ENCODE measurements at places on chromosomes 13 and 19.

DNA sequence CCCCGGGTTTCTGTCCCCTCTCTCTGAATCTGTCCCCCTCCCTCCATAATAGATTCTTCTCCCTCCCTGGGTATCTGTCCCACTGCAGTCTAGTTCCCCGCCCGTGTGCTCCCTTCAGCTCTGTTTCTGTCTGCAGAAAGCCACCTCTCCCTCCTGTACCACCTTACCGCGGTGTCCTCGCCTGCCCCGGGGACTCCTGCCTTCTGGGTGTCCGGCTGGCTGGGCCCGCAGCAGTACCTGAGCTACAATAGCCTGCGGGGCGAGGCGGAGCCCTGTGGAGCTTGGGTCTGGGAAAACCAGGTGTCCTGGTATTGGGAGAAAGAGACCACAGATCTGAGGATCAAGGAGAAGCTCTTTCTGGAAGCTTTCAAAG is 1.3 kb downstream of the FCGRT start:
- DNase-seq, result no peak

DNA sequence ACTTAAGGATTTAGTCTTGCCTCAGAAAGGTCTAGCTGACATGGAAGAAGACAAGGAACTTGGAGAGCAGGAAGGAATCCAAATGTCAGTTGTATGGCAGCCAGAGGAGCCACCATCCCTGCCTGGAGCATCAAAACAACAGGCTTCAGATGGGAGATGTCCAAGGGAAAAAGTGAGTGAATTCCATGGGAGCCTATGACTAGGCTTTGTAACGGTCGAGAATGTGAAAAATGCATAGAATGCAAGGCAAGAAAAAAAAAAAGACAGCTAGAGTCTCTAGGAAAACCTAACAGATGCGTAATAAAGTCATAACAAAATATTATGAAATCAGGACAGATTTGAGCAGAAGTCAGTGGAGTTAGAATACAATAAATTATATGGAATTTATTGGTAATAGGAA is 183.7 kb upstream of the LSM14A start:
- no peak for DNase-seq

GRCh38 chr19:39299832-39300231 is 3.6 kb downstream of the IFNL1 start:
- DNase-seq, result no peak

DNA sequence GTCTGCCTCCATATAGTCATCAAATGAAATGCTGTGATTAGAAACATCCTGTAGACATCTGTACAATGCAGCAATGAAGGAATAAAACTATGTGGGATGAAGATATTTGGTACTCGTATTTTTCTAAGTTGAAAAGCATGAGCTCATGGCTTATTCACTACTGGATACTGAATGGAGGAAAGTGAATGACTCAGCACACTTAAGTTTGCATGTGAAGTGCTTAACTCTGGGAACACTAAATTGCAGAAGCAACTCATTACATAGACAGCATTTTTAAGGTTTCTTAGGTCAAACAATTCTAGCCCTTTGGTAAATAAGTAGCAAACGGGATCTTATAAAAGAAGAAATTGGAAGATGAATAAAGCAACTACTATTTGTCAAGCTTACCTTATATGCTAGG is 429.0 kb upstream of the MIR17HG start:
- peak; percentile 3 for DNase-seq

DNA sequence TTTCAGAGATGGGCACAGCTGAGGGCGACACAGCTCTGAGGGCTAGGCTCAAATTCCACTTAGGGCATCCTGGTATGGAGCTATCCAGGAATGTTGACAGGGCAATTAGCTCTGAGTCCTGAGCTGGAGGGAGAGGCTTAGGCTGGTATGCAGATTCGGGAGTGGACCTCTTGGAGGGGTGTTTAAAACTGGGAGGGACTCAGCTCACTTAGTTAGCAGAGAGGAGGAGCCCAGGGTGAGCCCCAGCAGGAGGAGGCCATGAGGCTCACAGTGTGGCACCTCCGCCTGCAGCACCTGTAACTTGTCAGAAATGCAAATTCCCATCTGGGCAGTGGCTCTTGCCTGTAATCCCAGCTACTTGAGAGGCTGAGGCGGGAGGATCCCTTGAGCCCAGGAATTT is 10.2 kb upstream of the NOP53 start:
- DNase-seq, result no peak

DNA sequence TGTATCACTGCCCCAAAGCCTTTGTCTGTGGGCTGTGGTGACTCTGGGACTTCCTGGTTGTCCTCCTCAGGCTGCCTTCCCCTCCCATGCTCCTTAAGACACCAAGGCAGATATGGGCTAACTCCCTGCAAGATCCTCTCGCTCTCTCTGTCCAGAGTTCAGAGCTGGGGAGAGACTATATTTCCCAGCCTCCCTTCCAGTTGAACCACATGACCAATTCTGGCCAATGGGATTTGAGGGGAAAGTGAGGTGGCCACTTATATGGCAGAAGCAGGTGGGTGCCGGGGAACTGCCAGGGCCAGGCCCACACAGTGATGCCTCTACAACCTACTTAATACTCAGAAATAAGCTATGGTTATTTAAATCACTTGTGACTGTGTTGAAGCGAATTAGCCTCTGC is 16.2 kb upstream of the ANGPTL8 start:
- DNase-seq, result no peak

DNA sequence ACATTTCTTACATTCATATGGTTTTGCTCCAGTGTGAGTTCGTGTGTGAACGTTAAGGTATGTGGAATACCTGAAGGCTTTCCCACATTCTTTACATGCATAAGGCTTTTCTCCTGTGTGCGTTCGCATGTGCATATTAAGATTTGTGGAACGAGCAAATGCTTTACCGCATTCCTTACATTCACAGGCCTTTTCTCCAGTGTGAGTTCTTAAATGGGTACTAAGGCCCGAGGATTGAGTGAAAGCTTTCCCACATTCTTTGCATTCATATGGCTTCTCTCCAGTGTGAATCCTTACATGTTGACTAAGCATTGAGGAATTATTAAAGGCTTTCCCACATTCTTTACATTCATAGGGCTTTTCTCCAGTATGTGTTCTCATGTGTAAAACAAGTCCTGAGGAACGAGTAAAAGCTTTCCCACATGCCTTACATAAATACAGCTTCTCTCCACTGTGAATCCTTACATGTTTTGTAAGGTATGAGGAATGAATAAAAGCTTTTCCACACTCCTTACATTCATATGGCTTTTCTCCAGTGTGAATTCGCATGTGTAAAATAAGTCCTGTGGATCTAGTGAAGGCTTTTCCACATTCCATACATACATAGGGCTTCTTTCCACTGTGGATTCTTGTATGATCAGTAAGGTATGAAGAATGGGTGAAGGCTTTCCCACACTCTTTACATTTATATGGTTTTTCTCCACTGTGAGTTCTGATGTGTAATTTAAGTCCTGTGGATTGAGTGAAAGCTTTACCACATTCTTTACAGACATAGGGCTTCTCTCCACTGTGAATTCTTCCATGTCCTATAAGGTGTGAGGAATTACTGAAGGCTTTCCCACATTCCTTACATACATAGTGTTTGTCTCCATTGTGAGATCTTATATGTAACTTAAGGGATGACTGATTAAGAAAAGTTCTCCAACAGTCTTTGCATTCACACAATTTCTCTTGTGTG is 10.7 kb downstream of the ZNF846 start:
- DNase-seq, result peak; percentile 7

DNA sequence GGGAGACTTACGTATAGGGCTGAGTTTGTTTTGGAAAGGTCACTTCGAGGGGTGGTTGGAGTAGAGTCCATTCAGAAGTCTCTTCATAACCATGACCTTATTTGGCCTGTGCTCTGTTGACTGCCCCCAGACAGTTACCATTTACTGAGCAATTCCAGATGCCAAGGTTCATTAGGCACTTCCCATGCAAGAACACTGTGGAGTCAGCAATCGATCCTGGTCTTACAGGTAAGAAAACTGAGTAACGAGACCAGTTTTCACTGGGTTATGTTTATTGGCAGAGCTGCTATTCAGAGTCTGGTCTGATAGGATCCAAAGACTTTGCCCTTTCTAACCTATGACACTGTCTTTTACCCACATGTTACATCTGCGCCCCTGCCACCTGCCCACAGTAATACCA is 134.7 kb downstream of the MTUS2 start:
- no peak for DNase-seq

- no peak for DNase-seq
These were observed 82.2 kb downstream of the LACC1 start for GRCh38 chr13:43961909-43962308.

GRCh38 chr13:46468570-46469463 is 81.8 kb upstream of the RUBCNL start:
- peak; percentile 49 for DNase-seq

DNA sequence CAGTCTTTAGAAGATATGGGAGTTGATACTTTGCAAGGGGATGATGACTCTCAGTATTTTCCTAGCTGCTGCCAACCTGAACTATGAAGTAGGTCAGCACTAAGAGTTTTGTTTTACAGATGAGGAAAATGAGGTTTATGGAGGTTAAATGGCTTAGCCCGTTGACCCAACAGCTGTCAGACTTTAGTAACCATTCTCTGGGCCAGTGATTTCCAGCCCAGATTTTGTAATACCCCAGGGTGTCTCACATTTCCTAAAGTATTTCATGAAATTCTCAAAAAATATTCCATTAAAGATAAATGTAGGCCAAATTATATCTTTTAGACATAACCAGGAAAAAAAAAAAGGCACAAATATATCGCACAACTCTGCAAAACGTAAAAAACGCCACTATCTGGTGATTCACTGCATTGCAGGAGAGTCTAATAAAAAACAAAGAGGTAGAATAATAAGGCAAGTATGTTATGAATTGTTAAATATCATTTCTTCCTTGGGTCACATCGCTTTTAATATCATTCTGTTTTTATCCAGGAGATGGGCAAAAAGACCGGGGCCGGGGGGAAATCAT is 112.5 kb downstream of the DACH1 start:
- DNase-seq, result no peak

- peak; percentile 31 for DNase-seq
These were observed 347.8 kb downstream of the MZT1 start for GRCh38 chr13:72379581-72379980.

DNA sequence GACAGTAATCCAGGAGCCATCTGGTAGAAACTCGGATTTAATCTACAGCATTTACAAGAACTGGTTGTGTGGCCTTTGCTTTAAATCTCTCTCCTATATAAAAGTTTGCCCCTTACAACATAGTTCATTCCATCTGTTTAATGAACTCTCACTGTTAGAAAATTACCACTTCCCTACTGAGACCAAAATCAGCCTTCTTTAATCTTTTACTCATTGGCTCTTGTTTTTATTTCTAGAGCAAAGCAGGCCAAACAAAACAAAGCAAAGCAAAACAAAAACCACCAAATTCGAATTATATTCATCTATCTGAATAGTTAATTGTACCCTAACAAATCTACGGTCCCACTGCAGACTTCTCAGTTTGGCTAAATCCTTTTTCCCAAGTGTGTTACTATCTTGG is 127.0 kb downstream of the UGGT2 start:
- no peak for DNase-seq

GRCh38 chr19:53394974-53395839 is at the start of gene ZNF765:
Gene ZNF765, plus strand, starts transcription at chr19:53395149. Its CDS starts 2,867 bp downstream, at chr19:53398016.
- DNase-seq, result peak; percentile 94

DNA sequence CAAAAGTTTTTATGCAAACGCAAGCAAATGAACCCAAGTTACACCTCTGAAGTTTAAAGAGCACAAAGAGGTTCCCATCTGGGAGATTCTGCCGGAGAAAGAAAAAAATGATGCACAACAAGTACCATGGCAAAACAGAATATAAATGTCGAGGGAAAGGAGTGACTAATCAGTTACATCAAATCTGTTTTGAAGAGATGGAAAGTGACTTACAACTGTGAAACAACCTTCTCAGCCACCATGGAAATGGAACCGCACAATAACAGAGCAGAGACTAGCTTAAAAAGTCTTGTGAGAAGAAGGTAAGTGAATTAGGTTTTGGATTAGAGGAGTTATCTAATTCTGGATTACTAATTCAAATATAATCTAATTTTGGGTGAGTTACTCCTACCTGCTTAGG is 2.4 kb downstream of the HSPH1 start:
- DNase-seq, result no peak

DNA sequence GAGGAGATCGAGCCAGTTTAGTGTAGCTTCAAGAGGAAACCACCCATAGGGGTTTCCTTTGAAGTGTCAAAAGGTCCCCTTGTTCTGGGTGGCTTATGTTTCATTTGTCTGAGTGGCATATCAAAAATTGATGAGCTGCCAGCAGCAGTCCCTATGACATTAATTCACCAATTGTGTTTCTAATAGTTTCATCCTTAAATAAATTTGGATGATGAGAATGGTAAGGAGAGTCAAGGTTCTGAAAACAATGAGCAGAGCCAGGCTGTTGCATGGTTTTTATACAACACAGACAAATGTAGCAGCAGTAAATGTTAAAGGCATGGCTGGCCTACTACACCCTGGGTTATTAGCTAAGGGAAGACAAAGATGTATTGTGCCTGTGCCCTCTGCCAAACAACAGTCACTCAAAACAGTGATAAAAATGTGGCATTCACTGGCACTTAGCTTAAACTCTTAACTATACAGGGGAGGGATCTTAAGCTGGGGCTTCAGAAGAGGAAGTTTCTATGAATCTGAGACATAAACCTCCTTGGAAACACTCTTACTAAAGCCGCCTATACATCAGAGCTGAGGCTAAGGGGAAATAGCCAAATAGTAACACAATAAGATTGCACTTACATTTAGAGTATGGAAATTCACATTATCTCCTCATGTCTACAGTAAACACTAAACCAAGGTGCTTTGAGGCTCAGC is 200.5 kb downstream of the POU4F1 start:
- DNase-seq, result no peak

- DNase-seq, result no peak
These were observed 136.6 kb downstream of the GPC5 start for GRCh38 chr13:91534996-91535395.

- no peak for DNase-seq
These were observed 7.8 kb downstream of the SMARCA4 start for GRCh38 chr19:10968527-10969135.

- DNase-seq, result peak; percentile 78
These were observed 293.6 kb downstream of the DNAJC15 start for GRCh38 chr13:43316946-43317353.

DNA sequence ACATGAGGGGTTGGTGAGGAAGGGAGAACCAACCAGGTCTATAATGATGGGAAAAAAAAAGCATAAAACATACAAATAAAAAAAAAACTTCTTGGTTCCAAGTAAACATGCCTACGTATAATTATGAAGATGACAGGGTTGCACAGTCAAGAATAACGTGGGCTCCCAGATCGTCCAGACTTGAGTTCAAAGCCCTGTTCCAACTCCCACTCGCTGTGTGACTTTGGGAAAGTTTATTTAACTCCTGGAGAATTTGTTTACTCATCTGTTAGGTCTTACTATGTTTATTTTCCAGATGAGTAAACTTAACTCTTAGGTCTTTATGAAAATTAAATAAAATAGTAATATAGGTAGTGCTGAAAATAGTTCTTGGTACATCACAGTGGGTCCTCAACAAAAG is 13.8 kb downstream of the STARD13 start:
- DNase-seq, result no peak

Measured in cardiac fibroblast (primary cell).